ENCODE measurements at places on chromosomes 12 and 14.

DNA sequence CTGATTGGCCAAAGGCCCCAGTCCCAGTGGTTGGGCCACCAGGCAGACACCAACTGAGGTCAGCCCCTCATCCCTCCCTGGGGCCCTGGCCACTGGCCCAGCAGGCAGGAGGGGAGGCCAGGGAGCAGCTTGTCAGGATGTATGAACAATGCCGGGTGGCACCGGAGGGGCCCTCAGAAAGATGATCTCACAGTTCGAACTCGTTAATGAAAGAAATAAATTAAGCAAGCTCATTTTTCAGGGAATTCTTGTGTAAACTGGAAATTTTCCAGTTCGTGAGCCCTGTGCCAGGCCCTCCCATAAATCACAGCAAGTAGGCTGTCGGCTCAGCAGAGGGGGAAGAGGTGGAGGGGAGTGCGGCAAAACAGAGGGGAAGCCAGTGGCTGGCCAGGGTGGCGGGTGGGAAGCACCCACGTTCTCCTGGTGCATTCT lies 177.0 kb upstream of the VASH1 start:
- no peak for DNase-seq

- DNase-seq, result no peak
Measured at GRCh38 chr14:66414511-66414910, 71.7 kb upstream of the CCDC196 start.

DNA sequence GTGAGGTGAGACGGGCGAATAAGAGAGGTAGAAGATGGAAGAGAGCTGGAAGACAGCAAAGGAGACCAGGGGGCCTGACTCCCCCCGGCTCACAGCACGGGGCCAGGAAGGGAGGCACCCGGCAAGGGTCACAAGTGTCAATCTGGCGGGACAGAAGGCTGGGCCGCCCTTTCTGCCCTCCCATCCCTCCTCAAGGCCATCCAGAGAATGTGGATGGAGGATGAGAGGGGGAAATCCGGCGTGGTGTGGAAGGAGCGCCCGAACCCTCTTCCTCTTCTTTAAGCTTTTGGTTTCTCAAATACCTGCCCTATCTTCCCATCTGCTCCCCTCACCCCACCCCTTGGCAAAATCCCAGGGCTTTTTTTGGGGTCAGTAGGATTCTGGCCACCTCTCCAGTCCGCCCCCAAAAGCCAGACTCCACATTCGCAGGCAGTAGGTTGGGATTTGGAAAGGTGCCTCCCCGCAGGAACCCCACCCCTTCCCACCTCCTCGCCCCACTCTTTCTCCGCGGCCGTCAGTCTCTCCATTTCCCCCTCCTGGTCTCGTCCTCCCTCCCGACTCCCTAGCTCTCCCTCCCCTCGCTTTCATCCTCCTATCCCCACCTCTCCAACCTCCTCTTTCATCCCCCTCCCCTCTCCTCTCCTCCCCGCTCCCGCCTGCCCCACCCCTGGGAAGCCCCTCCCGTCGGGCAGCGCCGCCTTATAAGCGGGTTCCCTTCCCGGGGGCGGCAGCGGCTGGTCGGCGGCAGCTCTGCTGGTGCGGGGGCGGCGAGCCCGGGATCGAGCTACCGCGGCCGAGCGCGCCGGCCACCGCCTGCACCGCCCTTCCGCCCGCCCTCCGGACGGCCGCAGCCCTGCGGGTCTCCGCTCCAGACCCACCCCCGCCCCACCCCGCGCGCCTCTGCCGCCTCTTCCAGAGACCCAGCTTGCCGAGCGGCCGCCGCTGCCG lies at the start of gene PTMS:
Gene PTMS, plus strand, starts transcription at position 730 of the 948 bp plus-strand sequence. CDS start 343 bp downstream, outside the sequence.
- peak; percentile 100 for DNase-seq

- DNase-seq, result peak; percentile 1
Measured at GRCh38 chr12:26017484-26018211, 59.2 kb downstream of the RASSF8 start.

DNA sequence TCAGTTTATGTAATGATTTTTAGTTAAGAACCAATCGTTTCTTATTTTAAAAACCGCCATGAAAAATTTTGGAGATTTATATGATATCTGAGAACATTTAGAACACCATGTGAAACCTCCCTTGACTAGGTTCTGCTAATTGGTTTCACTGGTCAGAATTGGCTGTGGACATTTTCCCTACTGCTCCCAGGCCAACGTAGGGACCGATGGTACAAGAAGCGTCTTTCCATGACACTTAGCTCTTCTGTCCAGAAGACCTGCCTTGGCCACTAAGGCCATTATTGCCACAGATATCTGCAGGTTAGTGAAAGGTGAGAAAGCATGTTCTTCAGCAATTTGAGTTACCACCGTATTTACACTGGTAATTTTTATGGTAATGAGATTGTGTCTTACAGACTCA lies 424.0 kb downstream of the TMEM117 start:
- no peak for DNase-seq

DNA sequence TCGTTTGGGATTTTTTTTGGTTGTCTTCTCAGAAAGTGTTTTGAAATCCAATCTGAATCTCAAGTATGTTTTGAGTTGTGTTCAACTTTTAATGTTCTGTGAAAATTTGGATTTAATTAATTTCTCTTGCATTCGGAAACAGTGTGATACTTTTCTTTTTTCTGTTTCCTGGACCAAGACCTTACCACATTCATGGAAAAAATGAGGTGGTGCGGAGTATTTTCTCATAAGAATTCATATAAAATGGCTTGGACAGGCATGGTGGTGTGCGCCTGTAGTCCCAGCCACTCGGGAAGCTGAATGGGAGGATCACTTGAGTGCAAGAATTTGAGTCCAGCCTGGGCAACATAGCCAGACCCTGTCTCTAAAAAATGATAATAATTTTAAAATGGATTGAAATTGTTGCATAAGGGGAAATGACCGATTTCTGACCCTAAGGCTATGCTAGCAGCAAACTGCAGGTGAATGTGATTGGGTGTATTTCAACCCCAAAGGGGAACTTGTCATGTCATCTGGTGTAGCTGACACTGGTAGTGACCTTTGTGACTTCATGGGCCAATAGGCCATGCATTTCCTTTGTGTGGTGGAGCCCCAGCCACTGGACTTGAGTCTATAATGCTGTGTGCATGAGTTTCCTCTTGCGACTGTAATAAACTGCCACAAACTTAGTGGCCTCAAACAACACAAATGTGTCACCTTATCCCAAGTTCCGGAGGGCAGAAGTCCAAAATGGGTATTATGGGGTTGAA lies 123.5 kb upstream of the RFLNA start:
- no peak for DNase-seq

DNA sequence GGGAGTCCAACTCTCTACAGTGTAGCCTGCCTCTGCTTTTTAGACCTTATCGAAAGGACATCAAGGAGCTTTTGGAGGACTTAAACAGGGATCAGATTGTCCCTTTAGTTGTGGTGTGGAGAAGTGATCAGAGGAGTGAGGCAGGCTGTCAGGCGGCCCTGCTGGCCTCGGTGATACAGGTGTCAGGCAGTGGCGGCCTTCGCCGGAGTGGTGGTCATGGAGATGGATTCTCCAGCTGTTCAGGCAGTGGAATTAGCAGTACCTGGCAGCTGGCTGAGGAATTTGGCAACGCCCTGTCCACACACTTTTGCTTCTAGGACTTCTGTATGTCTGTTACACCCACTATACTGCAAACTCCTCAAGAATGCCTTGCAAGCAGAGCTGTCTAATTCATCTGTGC lies 4.2 kb upstream of the CLMN start:
- no peak for DNase-seq

GRCh38 chr14:30564868-30565248 lies 5.9 kb downstream of the G2E3 start:
- DNase-seq, result no peak

GRCh38 chr14:55684956-55685584 lies 105.1 kb downstream of the KTN1 start:
- no peak for DNase-seq

DNA sequence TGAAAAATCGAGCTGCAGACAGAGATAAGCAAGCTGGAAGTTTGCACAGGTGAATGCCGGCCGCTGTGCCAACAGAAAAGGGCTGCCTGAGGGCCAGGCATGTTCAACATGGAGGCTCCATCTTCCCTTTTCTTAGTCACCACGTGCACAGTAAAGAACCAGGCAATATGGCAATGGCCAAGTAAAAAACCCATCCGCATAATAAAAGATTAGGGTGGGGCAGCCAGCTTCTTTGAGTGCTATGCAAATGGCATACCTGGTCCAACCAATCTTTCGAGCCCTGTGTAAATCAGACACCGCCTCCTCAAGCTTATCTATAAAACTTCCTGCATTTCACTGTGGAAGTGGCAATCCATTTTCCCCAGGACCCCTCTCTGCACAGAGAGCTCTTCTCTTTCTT lies 16.7 kb downstream of the PNP start:
- DNase-seq, result peak; percentile 23

GRCh38 chr14:66140213-66140918 lies 345.8 kb upstream of the CCDC196 start:
- no peak for DNase-seq

DNA sequence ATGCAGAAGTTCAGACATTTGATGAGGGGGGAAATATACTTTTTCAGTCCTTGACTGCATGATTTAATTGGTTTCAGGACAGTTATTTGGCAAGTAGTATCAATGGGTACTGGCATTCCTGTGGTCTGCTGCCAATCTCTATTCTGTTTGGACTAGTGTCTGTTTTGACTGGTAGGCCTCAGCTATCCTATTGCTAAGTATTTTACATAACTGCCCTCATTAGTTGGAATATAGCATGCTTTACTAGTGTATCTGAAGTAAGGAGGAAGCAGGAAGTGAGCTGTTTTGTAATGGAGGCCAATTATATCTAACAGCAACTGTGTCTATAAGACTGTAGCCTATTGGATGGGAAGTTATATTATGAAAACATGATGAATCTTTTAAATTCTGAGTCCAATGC lies 104.3 kb downstream of the FLRT2 start:
- DNase-seq, result no peak

- no peak for DNase-seq
Measured at GRCh38 chr12:104109446-104110271, 28.4 kb downstream of the NFYB start.

DNA sequence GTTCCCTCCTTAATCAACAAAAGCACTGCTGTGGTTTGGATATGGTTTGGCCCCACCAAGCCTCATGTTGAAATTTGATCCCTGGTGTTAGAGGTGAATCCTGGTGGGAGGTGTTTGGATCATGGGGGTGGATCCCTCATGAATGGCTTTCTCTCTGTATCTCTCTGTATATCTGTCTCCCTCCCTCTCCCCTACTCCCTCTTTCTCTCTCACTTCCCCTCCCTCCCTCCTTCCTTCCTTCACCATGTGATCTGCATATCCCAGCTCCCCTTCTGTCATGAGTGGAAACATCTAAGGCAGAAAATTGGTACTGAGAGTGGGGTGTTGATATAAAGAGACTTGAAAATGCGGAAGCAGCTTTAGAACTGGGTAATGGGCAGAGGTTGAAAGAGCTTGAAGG lies 5.2 kb downstream of the GSKIP start:
- no peak for DNase-seq

DNA sequence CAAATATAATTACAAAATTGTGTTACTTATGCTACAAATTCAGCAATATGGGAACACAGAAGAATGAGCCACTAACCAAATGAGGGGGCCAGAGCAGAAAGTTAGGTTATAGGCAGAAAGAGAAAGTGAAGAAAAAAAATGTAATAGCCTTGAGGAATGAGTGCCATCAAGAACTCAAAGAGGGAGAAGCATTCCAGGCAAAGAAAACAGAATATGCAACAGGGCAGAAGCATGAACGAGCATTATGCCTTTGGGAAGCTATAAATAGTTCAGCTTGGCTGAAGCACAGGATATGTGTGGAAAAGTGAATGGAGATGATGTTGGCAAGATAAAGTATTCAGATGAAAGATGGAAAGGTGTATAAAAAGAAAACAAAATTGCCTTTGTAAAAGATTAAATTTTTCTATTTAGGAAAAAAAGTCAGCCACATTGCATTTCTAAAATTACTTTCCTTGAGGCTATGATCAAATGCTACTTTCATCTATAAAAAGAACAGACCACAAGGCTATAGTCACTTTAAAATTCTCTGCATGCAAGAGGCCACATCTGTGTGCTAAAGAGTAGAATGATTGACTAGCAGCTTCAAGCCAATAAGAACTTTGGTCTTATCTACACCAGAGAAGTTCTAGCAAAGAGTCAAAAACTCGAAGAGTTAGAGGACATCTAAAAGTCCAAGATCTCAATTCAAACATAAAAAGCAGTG lies 193.6 kb upstream of the GARIN6 start:
- no peak for DNase-seq

GRCh38 chr12:69513297-69513696 lies 43.1 kb downstream of the FRS2 start:
- DNase-seq, result no peak

DNA sequence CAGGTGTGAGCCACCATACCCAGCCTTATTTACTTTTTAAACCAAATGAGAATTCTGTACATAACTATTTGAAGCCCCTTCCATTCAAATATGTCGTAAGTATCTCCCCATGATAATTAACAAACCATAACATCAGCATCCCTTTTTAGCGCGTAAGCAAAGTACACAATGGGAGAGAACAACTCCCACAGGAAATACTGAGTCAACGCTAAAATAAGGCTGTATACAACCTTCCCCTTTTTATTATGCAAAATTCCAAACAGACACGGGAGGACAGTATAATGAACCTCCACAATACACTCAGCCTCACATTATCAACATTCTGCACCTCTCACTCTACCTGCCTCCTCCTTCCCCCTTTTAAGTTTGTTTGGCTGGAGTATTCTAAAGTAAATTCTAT lies 73.5 kb downstream of the CCDC88C start:
- no peak for DNase-seq

GRCh38 chr14:25103271-25103670 lies 53.3 kb upstream of the STXBP6 start:
- DNase-seq, result no peak

- DNase-seq, result peak; percentile 95
Measured at GRCh38 chr14:70708717-70709570, 67.2 kb downstream of the TTC9 start.

DNA sequence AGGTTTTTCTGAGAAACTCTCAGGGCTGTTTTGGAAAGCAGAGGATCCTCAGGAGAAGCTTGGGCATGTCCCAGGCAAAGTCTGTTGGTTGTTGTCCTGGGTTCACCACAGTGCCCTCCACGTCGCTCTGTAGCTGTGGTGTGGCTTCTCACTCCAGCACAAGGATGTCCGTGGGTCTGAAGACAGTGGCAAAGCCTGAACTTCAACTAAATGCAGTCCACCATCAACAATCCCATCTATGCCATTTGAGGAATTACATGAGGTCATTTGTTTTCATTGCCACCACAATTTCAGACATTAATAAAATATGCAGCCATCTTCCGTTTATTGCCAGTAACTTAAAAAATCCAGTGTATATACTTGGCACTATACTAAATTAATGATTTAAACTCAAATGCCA lies 272.1 kb downstream of the LRIG3 start:
- DNase-seq, result no peak

- no peak for DNase-seq
Measured at GRCh38 chr14:105137481-105138020, 31.0 kb downstream of the JAG2 start.

GRCh38 chr14:95055318-95055717 lies 102.0 kb downstream of the DICER1 start:
- DNase-seq, result no peak

GRCh38 chr12:41288142-41288811 lies 100.2 kb downstream of the PDZRN4 start:
- peak; percentile 61 for DNase-seq

- DNase-seq, result no peak
Measured at GRCh38 chr14:70711451-70711850, 69.7 kb downstream of the TTC9 start.

- DNase-seq, result no peak
Measured at GRCh38 chr12:20055856-20056255, 312.5 kb upstream of the PDE3A start.

GRCh38 chr12:26939953-26940352 lies 1.7 kb downstream of the FGFR1OP2 start:
- DNase-seq, result no peak
